Right renal pelvis (tissue), 4 donors: ENCODE measurements at places on chromosomes 1 and 21. TPM values are rescaled to one million over a fixed set of nuclear protein-coding genes. Genes with fewer than 3 reads are reported as not detected.

DNA sequence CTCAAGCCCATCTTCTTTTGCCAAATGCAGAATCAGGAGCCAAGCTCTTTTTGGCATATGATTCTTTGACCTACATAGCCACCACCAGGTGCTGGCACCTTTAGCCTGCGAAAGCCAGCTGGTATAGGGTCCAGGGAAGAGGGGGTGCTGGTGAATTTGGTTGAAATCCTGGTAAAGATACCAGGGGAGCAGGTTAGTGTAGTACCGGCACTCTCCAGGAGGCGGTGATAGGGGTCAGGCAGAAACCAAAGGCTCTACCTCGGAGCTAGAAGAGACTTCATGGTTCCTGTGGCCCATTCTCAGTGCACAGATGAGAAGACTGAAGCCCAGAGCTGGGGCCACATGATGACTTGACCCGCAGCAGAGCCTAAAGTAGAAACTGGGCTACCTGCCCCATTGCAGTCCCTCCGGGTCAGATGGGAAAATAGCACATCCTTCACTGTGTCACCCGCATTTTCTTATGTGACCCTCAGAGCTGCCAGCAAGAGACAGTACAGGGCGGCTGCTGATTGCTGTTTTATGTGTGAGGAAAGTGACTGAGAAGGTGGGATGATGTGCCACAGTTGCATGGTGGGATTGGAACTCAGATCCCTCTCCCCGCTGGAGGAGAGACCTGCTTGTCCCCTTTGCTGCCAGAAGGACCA is 36.0 kb upstream of the IL19 start:
- DNase-seq: no peak

DNA sequence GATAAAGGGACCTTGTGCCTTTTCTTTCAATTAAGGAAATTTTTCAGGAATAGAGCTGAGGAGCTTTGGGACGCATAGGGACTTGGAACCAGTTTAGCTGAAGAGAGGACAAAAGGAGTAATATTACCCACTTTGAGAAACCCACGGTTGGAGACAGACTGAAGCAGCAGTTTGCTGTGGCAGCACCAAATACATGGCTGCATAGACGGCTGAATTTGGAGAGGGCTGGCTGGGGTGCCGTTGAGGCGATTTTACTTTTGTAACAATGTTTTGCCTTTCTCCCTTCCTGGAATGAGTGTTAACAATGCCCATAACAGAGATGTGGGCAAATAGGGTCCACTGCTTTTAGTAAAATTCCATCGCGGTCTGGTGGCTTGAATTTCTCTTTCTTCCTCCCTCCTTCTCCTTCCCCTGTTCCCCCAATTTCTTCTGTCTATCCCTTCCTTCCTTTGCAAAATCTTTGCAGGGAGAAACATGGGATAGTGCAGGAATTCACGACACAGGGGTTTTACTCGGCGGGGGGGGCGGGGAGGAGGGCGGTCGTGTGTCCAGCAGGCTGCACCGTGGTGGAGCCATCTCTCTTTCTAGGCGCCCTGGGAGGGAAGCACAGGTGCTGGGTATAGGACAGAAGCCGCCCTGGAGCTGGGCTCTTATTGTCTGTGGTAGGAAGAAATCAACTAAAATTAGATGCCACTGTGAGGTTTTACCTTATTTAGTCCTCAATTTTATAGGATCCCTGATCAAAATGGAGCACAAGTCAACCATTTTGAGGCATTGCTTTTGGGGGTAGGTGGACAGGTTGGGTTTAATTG is 6.8 kb downstream of the LHX4 start:
- DNase-seq: no peak

GRCh38 chr1:201845331-201846083 is 16.6 kb downstream of the IPO9 start:
- DNase-seq: no peak

DNA sequence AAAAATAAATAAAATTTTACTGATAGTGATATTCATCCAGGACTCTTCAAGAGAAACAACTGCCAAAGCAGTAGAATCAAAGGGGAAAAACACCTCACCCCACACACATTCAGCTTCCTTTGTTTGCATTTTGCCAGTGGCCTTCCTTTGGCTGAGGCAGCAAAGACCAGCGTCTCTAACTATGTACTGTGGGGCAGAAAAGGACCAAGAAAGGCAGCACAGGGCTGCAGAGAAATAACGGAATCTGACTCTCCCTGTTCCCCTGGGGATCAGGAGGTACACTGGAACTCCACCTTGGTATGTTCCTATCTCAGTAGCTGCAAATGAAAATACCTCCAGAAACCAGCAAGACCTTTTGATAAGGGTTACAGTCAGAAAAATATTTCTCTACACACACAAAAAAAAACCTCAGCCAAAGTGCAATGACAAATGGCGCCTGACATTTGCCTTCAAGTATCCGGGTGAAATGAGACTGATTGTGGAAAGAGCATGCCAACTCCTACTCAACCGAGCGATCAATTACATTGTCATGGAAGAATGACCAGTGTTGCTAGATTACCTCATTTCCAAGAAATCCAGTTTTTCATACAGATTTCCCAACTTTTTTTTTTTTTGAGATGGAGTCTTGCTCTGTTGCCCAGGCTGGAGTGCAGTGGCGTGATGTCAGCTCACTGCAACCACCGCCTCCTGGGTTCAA is 50.9 kb downstream of the TARBP1 start:
- DNase-seq: no peak

GRCh38 chr1:34007760-34008159 is 143.9 kb downstream of the HMGB4 start:
- no peak for DNase-seq

DNA sequence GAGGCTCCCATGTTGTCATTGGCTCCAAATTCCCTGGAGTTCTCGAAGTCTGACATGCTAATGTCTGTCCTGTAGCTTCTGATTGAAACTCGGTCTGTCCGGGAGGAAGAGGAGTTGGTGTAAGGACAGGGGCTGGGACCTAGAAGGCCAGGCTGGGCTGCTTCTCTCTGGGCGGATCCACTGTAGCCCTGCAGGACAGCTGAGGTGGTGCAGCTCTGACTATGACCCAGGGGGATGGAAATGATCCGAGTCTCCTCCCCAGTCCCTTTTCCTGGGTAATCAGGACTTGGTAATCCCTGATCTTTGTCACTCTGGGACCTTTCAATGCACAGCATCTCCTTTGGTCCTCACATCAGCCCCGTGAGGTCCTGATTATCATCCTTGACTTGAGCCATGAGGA is 10.0 kb upstream of the FCMR start:
- no peak for DNase-seq

GRCh38 chr21:45996311-45997204 is 15.0 kb downstream of the COL6A1 start:
- DNase-seq: no peak

- no peak for DNase-seq
These were observed 9.0 kb downstream of the UMODL1 start for GRCh38 chr21:42079939-42080787.

GRCh38 chr1:116558140-116558549 is 12.7 kb downstream of the CD58 start:
- no peak for DNase-seq

- no peak for DNase-seq
These were observed 52.4 kb upstream of the TMEM51 start for GRCh38 chr1:15100880-15101760.

GRCh38 chr1:181655756-181656155 is 172.4 kb downstream of the CACNA1E start:
- DNase-seq: no peak

- DNase-seq: no peak
These were observed 17.4 kb upstream of the KANK4 start for GRCh38 chr1:62336638-62336994.

DNA sequence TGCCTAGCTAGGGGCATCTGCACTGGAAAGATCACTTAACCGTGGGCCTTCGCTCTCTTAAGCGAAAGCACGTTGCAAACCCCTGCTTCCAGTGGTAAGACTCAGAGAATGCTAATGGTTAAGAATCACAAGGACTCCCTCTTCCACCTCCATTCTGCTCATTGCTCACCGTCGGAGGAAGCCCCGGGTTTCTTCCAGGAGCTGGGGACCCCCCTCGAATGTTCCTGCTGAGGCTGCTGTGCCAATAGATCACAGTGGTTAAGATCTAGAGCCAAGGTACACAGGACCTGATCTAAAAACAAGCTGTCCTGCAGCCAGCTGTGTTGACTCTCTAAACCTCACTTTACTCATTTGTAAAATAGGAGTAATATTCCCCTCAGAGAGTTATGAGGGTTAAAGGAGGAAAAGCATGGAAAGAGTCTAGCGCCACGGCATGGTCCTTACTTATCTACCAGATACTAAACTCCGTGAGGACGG is 765 bp downstream of the VAMP3 start:
- DNase-seq: no peak

DNA sequence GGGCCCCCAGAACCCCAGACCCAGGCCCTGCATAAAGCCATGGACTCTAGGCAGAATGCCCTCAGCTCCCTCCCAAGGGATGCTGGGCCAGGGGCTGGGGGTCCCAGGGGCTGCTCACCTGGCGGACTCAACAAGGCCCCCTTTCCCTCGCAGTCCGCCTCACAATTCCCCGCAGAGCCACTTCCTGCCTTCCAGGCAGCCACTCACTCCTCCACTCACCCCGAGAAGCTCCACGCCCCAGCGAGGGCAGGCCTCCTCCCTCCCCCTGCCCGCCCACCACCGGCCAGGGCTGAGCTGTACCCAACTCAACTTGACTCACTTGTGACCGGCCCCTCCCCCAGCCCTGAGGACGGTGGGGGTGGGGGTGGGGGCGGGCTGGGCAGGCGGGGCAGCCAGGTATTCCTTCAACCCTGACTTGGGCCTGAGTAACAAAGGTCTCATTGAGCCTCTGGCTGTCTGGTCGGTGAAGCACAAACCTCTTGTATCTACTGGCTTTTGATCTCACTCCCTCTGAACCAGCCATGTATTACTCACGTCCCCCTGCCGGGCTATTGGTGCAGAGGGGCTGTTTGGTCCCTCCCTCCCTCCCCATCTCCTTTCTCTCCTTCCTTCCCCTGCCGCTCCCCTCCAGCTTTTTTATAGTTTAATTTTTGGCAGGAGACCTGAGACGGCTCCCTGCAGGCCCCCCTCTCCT is 5.9 kb downstream of the BLACAT1 start:
- DNase-seq: no peak

DNA sequence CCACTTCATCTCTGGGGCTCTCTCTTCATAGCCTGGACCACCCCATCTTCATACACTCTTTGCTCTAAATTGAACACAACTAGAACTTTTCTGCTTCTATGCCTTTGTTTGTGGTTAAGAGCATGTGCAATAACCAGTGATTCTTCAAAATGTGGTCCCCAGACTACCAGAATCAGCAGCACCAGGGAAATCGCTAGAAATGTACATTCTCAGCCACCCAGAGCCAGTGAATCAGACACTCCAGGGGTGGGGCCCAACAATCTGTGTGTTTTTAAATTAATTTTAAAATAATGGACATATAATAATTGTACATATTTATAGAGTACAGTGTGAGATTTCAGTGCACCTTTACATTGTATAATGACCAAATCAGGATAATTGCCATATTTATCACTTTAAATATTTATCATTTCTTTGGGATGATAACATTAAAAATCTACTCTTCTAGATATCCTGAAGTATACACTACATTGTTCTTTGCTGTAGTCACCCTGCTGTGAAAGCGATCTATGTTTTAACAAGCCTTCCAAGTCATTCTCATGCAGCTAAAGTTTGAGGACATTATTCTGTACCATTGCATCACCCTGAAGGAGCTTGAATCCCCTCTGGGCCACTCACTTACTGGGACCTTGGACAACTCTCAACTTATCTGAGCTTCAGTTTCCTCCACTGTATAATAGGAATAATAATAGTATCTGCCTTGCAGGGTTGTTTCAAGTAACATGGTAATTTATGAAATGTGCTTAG is 10.8 kb downstream of the GRHL3 start:
- DNase-seq: no peak

GRCh38 chr1:46096269-46097148 is 35.9 kb downstream of the PIK3R3 start:
- DNase-seq: no peak

GRCh38 chr1:154808909-154809262 is 61.2 kb downstream of the KCNN3 start:
- no peak for DNase-seq

GRCh38 chr21:45331531-45332147 is 43.9 kb upstream of the POFUT2 start:
- no peak for DNase-seq

GRCh38 chr1:209802780-209803152 is 3.2 kb downstream of the IRF6 start:
- DNase-seq: no peak

DNA sequence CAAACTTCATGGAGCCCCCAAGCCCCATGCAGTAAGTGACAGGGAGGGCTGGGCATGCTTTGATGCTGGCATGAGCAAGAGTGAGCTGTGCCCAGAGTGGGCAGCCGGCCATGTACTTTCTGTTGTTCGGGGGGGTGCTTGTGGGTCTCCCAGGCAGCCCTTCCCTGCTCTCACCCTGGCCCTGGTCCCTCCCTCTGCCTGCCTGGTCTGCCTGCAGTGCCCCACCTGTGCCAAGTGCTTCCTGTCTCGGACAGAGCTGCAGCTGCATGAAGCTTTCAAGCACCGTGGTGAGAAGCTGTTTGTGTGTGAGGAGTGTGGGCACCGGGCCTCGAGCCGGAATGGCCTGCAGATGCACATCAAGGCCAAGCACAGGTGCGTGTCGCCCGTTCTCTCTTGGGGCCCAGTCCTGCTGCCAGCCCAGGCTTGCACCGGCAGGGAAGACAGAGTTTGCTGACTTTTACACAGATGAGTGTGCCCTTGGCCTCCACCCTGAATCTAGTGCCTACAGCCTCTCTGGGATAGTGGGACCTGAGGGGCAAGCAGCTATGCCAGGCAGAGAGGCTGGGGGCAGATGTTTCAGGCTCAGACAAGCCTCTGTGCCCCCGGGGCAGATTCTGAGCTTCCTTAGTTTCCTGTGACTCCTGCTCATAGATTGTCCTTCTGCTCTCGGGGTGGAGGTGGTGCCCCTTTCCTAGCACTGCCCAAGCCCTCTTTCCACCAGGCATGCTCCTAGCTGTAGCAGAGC is 7.6 kb downstream of the ZBTB48 start:
- DNase-seq: no peak

- no peak for DNase-seq
These were observed 473.2 kb downstream of the DSCAM start for GRCh38 chr21:40373761-40374160.

DNA sequence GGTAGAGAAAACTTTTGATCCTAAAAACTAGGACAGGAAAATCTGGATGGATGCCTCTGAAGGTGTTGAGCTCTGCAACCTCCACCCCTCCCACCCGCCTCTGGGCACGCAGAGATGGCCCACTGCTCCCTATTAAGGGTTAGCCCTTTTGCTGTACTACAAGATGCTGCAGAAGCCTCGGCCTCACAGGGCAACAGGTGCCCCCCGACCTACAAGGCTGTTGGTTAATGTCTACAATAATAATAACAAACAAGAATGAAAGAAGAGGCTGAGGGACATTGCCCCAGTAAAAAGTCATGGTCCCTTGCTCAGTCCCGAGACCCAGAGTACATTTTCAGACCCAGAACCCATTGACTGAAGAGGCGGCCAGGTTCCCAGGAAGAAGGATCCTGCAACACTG is 7.5 kb upstream of the DESI2 start:
- DNase-seq: no peak

CFAP107 gene
- polyA plus RNA-seq: 0.91 TPM

WNT4 gene
- 8.2 TPM for polyA plus RNA-seq

PDE4B gene
- polyA plus RNA-seq: 7.7 TPM

ERVH48-1 gene
- polyA plus RNA-seq: 0.59 TPM

APCS gene
- not detected for polyA plus RNA-seq

EPHA8 gene
- polyA plus RNA-seq: 1.2 TPM

PGLYRP4 gene
- polyA plus RNA-seq: not detected
